ENCODE measurements at places on chromosomes 12 and 14.

DNA sequence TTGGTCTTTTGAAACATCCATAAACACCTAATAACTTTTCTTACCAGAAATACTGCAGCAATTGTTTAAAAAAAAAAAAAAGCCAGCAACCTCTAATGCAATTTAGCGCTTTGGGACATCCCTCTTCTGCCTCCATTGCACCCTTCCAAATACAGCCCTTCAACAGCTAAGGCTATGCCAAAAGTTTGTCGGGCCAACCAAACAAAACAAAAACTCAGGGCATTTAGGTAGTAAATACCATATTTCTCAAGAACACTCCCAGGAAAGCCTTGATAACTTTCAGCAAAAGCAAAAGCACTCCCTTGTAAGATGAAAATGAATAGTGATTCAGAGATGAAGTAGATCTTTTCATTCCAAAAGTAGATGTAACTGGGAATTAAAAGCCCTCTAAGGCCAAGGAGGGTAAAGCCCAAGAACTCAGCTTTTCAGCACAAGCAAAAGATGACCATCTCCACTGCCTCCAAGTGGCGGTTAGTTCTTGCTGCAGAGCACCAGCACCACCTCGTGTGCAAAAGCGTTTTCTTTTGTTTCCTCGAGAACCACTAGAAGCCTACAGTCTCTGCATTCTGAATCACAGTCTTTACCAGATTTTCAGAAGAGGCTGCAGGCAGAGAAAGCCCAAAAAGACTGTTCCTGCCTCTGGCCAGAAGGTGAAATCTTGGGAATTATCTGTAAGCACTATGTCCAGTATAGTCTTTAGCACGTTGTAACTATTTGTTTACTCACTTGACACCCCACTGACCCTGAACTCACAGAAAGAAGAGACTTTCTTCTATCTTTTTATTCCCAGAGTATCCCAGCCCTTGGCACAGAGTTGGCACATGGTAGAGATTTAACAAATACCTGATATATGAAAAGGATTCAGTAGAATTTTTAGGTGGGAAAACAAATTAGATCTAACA, 53.1 kb downstream of the SIX6 start:
- peak; percentile 29 for DNase-seq

- DNase-seq, result no peak
Measured at GRCh38 chr14:75851574-75851866, 130.3 kb downstream of the TGFB3 start.

- DNase-seq, result no peak
Measured at GRCh38 chr12:122753319-122753650, 661 bp downstream of the DENR start.

DNA sequence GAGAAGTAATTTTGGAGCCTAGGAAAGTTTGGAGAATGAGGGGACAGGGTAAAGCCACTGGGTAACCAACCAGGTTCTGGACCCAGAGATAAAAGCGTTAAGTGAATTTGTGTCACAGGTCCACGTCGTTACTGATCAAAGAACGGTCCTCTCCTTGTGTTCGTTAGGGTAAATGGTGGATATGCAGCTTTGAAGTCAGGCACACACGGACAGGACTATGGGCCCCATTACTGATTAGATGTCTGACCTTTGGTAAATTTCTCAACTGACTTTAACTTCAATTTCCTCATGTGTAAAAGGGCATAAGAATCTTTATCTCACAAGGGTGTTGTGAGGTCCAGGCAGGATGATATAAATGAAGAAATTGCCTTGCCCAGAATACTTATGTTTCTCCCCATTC, 76.6 kb downstream of the EMP1 start:
- no peak for DNase-seq

DNA sequence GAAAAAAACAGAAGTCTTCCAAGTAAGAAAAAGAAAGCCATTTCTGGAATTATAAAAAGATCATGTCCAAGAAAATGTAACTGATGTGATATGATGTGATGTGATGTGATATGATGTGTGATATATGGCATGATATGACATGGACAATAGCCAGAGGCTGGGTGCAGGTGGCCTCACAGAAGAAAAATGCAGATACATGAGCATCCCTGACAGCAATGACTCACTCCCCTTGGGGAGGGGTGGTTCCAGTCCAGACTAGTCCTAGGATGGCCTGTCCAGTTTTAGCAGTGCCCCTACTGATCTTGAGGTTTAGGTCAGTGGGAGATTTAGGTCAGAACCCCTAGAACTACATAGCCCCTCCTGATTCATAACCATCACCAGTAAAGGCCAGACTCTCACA, 3.5 kb upstream of the RHOJ start:
- no peak for DNase-seq

Data from adrenal gland (tissue), 19 donors.